ENCODE measurements at places on chromosomes 7 and 10.
A peak's percentile ranks its signal among the peaks of the same experiment; 100 is the strongest.

GRCh38 chr7:32217341-32218153 lies 147.3 kb upstream of the PDE1C start:
- no peak for DNase-seq

DNA sequence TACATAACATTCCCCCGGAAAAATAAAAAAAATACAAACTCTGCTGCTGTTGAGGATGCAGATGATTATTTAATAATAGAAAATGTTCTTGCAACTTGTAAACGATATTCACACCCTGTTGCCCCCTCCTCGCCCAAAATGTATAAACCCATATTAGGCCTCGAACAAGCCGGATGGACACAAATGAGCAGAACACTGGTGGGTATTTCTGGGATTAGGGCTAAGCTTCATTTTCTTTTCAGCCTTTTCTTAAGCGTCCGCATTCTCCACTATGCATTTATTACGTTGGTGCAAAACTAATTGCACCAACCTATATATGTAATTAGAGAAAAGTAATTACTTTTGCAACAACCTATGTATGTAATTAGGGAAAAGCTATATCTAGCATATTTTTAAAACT lies 349 bp upstream of the GNG11 start:
- no peak for DNase-seq

GRCh38 chr7:106239406-106239805 lies 45.4 kb downstream of the NAMPT start:
- DNase-seq: no peak

GRCh38 chr10:18221882-18222281 lies 81.7 kb downstream of the CACNB2 start:
- DNase-seq: no peak

GRCh38 chr7:132879579-132879978 lies 202.3 kb downstream of the CHCHD3 start:
- no peak for DNase-seq

DNA sequence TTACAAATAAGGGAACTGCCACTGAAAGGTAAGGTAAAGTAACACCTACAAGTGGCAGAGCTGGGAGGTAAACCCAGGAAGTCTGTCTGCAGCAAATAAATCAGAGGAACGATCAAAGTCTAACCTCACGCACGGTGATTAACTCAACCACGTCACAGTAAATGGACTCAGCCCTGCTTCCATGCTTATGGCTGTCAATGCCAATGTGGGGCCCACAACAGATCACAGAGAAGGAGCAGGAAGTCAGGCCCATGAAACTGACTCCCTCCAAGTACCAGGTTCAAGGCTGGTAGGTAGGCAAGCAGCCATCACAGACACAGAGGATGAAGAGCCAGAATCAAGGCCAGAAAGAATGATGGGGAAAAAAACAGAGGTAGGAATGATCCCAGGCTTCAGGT lies 38.0 kb upstream of the ACSL5 start:
- DNase-seq: no peak

DNA sequence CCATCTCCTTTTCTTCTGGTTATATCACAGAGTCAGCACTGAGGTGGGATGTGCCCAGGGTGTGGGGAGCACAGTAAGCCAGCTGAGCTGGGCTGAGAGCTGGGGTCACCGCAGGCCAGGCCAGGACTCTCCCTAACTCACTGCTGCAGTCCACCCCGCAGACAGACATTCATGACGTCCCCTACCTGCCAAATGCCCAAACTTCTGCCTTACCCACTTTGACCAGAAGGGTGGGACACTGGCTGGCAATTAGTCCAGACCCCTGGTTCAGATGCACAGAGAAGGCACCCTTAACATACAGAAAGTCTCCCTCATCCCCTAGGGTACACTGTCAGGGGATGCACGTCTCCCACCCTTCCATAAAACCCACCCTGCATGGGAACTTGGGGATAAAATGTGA lies 2.1 kb downstream of the DRGX start:
- DNase-seq: no peak

DNA sequence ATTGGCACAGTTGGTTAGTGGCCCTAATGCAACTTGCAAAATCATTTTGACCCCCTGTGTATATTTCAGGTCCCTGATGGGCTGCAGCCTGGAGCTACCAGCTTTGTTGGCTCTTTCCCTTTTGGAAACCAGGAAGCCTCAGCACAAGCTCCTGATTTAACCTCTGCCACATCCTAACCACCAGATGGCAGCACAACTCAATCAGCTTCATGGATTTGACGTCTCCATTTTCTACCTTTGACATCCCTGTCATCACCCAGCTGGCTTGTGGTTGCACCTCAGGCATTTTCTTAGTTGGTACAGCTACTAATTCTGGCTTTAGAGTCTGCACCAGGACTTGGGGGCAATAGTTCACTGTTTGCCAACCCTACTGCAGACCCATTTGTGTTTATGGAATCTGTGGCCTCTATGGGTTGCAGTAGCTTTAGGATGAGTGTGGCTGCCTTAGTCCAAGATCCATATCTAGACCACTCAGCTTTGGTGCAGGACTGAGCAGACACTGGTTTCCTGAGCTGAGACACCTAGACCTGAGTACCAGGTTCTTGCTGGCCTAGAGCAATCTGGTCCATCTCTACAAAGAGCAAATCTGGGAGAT lies 456.2 kb downstream of the REEP3 start:
- DNase-seq: no peak

- no peak for DNase-seq
Observed at GRCh38 chr10:31204090-31204489, 114.9 kb upstream of the ZEB1 start.

- no peak for DNase-seq
Observed at GRCh38 chr7:16727736-16728135, 25.8 kb upstream of the TSPAN13 start.

GRCh38 chr7:136870866-136871487 lies 2.5 kb downstream of the CHRM2 start:
- no peak for DNase-seq

GRCh38 chr7:112942981-112943380 lies 143.6 kb downstream of the GPR85 start:
- DNase-seq: no peak

GRCh38 chr10:98460837-98461499 lies 14.2 kb upstream of the HPS1 start:
- DNase-seq: no peak

DNA sequence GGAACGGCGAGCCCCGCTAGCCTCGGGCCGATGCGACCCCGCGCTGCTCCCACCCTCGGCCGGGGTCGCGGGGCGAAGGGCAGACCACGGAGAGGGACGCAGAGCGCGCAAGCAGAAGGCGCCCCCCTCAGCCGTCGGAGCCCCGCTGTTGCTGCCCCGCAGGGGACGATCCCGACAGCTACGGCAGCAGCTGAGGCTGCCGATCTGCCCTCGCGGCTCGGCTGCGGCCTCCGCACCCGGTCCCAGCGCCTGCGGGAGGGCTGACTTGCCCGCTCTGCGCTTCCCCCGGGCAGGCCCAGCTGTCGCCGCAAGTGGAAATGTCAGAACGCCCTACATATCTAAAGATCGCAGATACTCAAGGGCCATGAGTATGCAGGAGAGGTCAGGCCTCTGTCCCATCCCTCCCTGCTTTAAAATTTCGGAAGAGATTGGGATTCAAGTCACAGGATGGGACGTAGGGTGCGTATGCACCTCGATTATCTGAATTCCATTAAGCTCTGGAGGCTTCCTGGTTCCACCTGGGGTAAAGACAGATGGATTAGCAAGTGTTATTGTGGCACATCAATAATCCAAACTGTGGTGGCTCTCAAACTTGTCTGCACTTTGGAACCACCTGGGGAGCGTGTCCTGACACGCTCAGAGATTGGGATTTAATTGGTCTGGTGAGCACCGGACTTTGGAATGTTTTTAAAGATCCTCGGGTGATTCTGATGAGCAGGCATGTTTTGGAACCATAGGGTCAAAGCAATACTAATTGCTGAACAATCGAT lies at the start of gene CRPPA:
CRPPA (minus strand) TSS at position 206 of the 770 bp plus-strand sequence. CDS start 216 bp downstream, outside the sequence.
- peak; percentile 34 for DNase-seq

- DNase-seq: no peak
Observed at GRCh38 chr10:932589-932988, 1.1 kb upstream of the LARP4B start.

- DNase-seq: no peak
Observed at GRCh38 chr7:28024786-28025334, 155.7 kb downstream of the JAZF1 start.
